ENCODE measurements at places on chromosomes 6 and 20.

GRCh38 chr20:50445354-50446151, 64.6 kb upstream of the PTPN1 start:
- H3K27ac ChIP-seq = no peak overlapping the region
- no peak overlapping the region for H3K4me3 ChIP-seq
- peaks cover 6% of the 10 kb centered on the region for H3K27me3 ChIP-seq
- H3K36me3 ChIP-seq = no peaks in the 10 kb centered on the region

GRCh38 chr20:36310215-36310981, 4.3 kb downstream of the DLGAP4 start:
- peaks cover 27% of the 10 kb centered on the region for H3K27me3 ChIP-seq
- no peak overlapping the region for H3K4me3 ChIP-seq
- H3K36me3 ChIP-seq = no peaks in the 10 kb centered on the region
- DNase-seq = no peak
- H3K4me1 ChIP-seq = no peaks in the 10 kb centered on the region

GRCh38 chr6:43070028-43070632, 6.0 kb upstream of the PTK7 start:
- peaks cover 4% of the 10 kb centered on the region for H3K4me1 ChIP-seq
- H3K36me3 ChIP-seq = peaks cover 2% of the 10 kb centered on the region
- H3K27me3 ChIP-seq = peaks cover 6% of the 10 kb centered on the region
- DNase-seq = no peak

DNA sequence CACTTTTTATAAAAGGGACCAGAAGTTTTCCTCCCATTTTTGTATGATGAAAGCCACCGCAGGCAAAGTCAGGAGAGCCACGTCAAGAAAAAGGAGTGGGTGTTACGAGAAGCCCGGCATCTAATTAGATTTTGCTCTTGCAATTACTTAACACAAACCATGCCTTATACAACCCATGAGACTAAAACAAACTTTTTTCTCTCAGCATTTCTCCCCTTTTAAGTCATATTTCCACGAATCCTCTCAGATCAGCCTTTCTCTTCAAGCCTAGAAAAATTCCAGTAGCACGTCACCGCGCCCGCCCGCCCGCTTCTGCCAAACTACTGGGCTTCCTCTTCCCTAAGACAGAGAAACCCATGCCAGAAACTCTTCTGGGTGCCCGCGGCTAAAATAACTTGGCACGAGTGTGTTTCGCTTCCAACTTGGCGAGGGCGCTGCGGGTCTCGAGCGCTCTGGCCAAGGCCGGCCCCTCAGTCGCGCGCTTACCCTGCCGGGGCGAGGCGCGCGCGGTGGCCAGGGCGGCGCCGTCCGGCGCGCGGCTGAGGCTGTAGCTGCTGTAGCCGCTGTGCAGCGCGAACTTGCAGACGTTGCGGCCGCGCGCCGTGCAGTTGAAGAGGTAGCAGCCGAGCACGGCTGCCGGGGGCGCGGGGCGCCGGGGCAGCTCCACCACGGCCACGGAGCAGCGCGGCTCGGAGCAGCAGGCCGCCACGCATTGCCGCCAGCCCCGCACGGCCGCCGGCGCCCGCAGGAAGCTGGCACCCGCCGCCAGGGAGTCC, 1.0 kb downstream of the LRP11 start:
- peak; percentile 33 for DNase-seq
- H3K36me3 ChIP-seq = no peaks in the 10 kb centered on the region
- peaks cover 12% of the 10 kb centered on the region for H3K4me1 ChIP-seq

DNA sequence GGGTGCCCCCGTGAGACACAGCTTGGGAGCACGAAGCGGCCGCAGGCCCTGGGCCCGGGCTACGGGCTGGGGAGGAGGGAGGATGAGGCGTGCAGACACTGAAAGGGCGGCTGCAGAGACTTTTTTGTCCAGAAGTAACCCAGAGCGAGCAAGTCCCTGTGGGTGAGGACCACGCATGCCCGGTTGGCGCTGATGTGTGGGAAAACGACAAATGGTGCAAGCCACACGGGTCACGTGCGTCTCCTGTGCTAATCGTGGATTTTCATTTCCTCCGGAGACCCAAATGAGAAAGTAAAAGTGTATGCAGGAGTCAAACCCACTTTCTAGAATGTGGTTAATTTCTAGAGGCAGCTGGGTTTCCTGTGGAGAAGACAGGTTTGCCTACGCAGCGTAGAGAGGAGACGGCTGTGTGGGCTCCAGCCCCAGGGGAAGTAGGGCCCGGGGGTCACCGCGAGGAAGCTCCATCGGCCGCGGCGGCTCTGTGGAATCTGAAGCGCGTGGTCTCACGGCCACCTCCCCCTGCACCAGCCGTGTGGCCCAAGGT, 19.0 kb downstream of the DLL1 start:
- H3K27me3 ChIP-seq = peaks cover 64% of the 10 kb centered on the region
- H3K4me1 ChIP-seq = peaks cover 12% of the 10 kb centered on the region
- H3K27ac ChIP-seq = peak overlapping the region; percentile 45
- DNase-seq = peak; percentile 62

DNA sequence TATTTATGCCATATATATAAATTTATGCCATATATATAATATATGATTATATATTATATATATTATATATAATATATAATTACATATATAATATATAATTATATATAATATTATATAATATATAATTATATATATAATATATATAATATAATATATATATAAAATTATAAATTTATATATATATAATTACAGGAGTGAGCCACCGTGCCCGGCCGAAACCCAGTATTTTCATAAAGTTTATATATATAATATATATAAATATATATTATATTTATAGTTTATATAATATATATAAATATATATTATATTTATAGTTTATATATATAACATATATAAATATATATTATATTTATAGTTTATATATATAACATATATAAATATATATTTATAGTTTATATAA, 31.6 kb downstream of the NKX2-4 start:
- no peak overlapping the region for H3K4me3 ChIP-seq
- DNase-seq = no peak

- no peaks in the 10 kb centered on the region for H3K27me3 ChIP-seq
- H3K4me1 ChIP-seq = no peaks in the 10 kb centered on the region
- no peak overlapping the region for H3K27ac ChIP-seq
- H3K4me3 ChIP-seq = no peak overlapping the region
- H3K36me3 ChIP-seq = no peaks in the 10 kb centered on the region
These were observed 107.1 kb upstream of the TSHZ2 start for GRCh38 chr20:52864916-52865605.

DNA sequence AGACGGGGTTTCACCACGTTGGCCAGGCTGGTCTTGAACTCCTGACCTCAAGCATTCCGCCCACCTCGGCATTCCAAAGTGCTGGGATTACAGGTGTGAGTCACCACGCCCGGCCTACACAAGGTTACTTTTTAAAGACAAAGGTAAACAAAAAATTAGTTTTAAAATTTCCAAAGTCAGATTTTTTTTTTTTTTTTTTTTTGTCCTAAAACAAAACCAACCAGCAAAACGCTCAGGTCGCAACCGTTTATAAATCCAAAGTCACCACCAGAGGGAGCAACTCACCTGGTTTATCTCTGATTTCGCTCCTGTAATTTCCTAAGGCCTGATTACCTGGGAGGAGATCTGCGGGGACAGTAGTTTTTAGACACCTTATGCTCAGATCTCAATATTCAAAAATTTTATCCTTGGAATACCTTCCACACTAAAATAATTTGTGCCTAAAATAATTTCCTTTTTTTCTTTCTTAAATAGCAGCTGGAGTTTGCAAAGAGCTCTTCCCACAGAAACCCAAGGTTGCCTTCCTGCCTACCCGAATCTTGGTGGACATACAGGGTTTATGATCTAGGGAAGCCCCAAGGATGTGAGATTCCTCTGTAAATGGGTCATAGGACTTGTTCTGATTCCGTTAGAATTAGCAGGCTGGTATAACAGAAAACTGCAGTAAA, 19.8 kb upstream of the TREM1 start:
- no peaks in the 10 kb centered on the region for H3K36me3 ChIP-seq
- peaks cover 39% of the 10 kb centered on the region for H3K27me3 ChIP-seq
- no peak for DNase-seq
- no peaks in the 10 kb centered on the region for H3K4me1 ChIP-seq
- H3K4me3 ChIP-seq = no peak overlapping the region
- no peak overlapping the region for H3K27ac ChIP-seq

DNA sequence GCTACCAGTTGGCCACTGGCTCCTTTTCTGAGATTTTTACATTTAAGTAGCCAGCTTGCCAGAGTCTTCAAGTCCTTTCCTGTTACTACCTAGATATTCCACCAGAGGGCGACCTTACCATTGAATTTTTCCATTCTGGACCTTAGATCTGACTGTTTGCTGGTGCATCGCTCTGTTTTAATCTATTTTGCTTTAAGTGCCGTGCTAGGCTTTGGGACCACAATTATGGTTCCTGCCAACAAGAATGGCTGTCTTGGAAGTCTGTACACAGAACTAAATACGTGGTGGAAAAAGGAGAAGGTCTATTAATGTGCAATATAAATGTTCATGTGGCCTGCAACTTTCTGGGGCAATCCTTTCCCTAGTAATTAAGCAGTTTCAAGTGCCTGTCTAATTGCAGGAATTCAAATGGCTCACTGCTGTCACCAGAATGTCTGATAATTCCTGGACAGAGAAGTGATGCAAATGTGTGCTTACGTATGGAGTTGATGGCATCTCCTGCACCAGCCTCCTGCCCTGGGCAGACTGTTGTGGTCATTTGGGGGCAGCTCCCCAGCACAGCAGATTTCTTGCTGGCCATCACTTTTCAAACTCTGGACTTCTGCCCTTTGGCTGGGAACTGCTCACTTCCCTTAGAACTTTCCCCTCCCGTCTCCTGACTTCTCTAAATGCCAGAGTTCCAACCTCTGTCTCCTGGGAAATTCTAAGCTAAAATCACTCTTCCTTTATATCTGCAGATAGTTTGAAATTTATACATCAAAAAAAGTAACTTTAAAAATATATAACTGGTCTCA, 5.6 kb upstream of the HLA-DOA start:
- H3K4me3 ChIP-seq = no peak overlapping the region
- H3K27me3 ChIP-seq = peaks cover 22% of the 10 kb centered on the region

DNA sequence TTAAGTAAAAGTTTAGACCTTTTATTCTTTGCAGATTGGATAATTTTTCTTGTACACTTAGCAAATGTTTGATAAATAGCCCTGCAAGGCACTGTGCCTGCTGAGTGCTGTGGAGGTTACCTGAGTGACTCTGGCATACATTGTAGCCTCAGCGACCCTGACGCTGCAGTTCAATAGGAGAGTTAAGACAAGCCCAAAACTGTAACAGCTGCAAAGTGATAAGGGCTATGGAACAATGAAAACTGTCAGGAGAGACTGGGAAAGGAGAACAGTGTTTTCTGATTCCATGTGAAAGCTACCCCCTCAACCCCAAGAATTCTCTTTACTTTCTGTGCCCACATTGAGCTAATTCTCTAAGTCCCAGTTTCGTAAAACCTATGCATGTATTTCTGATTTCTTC, 22.2 kb downstream of the HIVEP1 start:
- H3K4me1 ChIP-seq = peaks cover 33% of the 10 kb centered on the region
- peaks cover 32% of the 10 kb centered on the region for H3K36me3 ChIP-seq
- no peak for DNase-seq
- no peak overlapping the region for H3K4me3 ChIP-seq

GRCh38 chr6:165684333-165684732, 21.3 kb upstream of the PDE10A start:
- H3K36me3 ChIP-seq = no peaks in the 10 kb centered on the region
- H3K27me3 ChIP-seq = no peaks in the 10 kb centered on the region
- H3K4me3 ChIP-seq = no peak overlapping the region
- no peaks in the 10 kb centered on the region for H3K4me1 ChIP-seq
- DNase-seq = no peak
- no peak overlapping the region for H3K27ac ChIP-seq

DNA sequence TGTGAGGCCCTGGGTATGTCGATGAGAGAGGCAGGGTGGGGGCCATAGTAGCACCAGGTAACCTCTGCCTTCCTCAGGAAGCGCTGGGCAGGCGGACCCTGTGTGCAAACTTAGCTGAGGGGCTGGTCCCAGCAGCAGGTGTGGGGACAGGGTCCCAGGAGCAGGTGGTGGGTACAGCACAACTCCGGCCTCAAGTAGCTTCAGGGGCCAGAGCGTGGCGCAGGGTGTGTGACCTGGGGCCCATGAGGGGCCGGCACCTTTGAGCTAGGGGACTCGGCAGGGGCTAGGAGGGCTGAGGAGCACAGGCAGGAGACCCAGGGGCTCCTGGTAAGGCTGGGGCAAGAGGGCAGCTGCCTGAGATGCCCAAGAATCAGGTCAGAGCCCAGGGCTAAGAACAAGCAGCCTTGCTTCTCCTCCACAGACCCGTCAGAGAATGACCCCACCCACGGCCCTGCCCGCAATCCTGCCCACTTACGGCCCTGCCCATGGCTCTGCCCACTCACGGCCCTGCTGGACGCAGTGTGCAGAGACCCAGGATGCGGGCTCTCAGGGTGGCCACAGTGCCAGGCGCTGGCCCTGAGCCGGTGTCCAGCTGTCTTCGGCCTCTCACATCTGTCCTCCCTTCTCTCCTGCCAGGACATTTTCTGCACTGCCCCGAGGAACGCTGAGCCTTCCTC, 30.9 kb downstream of the CHRNA4 start:
- no peaks in the 10 kb centered on the region for H3K27me3 ChIP-seq
- no peak for DNase-seq
- H3K4me3 ChIP-seq = no peak overlapping the region
- no peaks in the 10 kb centered on the region for H3K4me1 ChIP-seq
- no peak overlapping the region for H3K27ac ChIP-seq
- H3K36me3 ChIP-seq = no peaks in the 10 kb centered on the region

GRCh38 chr6:110325197-110325596, 33.0 kb downstream of the METTL24 start:
- H3K36me3 ChIP-seq = no peaks in the 10 kb centered on the region
- H3K27ac ChIP-seq = no peak overlapping the region
- no peak for DNase-seq
- no peak overlapping the region for H3K4me3 ChIP-seq
- H3K4me1 ChIP-seq = no peaks in the 10 kb centered on the region

DNA sequence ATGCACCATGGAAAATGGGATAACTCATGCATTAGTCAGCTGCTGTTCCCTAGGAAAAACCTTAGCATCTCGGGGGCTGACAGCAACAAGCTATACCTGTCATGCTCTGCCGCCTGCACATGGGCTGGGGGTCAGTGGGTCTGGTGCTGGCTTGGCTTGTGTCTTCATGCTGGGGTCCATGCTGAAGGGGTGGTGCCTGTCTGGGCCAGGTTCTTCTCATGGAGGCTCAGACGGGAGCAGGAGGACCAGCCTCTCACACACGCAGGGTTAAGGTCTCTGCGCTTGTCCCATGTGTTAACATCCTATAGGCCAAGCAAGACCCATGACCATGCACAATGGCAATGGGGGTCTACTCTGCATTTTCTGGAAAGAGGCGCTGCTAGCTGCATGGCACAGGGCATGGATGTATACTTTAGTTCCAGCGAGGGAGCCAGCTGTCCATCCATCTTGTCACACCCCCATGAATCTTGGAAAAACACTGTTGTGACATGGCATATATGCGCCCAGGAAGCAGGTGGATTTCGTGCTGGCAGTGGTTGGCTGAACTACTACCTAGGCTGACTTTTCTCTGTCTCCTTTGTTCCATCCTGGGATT, 24.6 kb upstream of the CST3 start:
- H3K4me3 ChIP-seq = no peak overlapping the region
- H3K27me3 ChIP-seq = no peaks in the 10 kb centered on the region
- H3K4me1 ChIP-seq = no peaks in the 10 kb centered on the region

- no peak overlapping the region for H3K27ac ChIP-seq
- H3K4me1 ChIP-seq = no peaks in the 10 kb centered on the region
- no peak for DNase-seq
- H3K36me3 ChIP-seq = no peaks in the 10 kb centered on the region
These were observed 320.5 kb upstream of the RSPO3 start for GRCh38 chr6:126797981-126798380.

Measured in T-helper 2 cell treated with Interferon-gamma antibody and Interleukin-4, amounts not matched to agents 5 μg/mL and 100 μg/mL, for 36 hours (primary cell).